Effector memory CD8-positive, alpha-beta T cell (primary cell): ENCODE measurements at places on chromosomes 1 and 21.

GRCh38 chr1:165356876-165357275 lies 361 bp upstream of the LMX1A start:
- DNase-seq, result no peak

GRCh38 chr1:6261615-6261995 lies 707 bp upstream of the GPR153 start:
- DNase-seq, result no peak

- no peak for DNase-seq
Measured at GRCh38 chr21:41438425-41439113, 12.5 kb downstream of the MX1 start.

DNA sequence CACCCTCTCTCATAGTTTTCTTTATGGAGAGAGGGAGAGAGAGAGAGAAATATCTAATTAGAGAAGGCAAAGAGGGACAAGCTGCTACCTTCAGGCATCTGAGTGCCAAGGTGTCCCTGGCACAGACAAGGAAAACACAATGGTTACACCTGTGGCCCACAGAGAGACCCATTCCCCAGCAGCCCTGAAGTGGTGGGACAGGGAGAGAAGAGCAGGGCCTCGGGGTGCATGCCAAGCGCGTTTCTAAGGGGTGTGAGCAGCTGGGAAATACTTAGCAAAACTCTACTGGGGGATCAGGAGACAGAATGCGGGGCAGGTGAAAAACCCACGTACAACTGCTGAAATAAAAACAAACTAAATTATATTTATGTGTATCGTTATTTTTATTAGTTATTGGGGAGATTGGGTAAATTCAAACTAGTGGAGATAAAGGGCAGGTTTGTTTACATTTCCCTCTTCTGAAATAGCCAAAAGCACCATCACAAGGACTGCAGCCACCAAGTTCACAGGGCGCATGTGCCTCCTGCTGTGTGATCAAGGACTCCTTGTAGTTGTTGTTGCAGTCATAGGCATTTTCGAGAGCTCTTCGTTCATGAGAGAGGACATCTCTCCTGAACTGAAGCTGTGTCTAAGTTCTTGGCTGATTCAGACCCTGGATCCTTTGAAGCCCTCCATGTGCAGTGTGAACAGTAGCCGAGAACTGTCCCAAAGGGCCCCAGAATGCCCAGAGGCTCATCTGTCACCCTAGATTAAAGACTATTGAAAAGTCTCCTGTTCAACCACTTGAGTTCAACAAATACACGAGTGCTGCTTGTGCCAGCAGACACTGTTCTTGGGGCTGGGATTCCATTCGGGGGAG lies 737 bp upstream of the SERPINC1 start:
- no peak for DNase-seq

- no peak for DNase-seq
Measured at GRCh38 chr1:99645203-99645602, 710 bp upstream of the PALMD start.

DNA sequence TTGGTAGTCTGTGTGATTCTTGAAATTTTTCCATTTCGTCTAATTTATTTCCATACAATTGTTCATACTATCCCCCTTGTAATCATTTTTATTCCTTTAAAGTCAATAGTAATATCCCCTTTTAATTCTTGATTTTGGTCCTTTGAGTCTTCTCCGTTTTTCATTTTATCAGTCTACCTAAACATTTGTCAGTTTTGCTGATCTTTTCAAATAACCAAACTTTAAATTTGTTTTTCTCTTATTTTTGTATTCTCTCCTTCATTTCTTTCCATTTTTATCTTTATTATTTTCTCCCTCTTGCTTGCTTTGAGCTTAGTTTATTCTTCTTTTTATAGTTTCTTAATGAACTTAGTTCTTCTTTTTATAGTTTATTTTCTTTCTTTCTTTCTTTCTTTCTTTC lies 21.1 kb upstream of the SLAMF1 start:
- no peak for DNase-seq

GRCh38 chr1:69697340-69697739 lies 129.6 kb downstream of the LRRC7 start:
- DNase-seq, result no peak

DNA sequence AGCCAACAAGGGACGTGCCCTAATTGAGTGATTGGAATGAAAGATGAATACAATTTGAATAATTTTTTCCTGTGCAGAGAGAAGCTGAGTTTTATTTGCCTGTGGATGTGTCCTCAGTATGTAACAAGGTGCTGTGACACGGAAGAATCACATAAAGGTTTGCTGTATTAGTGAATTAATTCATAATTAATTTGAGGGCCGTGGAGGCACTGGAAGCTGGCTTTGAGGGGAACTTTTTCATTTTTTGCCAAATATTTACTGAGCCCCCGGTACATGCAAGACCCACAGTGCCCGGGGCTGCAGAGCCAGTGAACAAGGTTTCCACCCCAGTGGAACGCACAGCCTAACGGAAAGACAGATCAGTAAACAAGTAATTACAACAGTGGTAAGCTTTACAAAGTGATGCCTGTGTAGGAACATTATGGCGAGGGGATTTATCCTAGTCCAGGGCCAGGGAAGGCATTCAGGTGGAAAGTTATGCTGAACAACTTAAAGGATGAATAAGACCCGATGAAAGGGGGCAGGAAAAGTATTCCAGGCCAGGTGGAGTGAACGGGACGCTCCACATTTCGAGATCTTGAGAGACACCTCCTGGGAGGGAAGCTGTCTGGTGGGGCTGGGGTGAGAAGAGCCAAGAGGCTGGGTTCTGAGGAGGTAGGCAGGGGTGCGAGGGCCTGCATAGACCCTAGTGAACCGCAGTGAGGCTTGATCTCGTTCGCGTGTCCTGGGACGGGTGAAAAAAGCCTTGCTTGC lies 773 bp upstream of the RCC2 start:
- DNase-seq, result no peak

GRCh38 chr1:7549277-7550161 lies 221.6 kb upstream of the VAMP3 start:
- DNase-seq, result no peak

- DNase-seq, result no peak
Measured at GRCh38 chr1:8109216-8109615, 83.1 kb upstream of the ERRFI1 start.

DNA sequence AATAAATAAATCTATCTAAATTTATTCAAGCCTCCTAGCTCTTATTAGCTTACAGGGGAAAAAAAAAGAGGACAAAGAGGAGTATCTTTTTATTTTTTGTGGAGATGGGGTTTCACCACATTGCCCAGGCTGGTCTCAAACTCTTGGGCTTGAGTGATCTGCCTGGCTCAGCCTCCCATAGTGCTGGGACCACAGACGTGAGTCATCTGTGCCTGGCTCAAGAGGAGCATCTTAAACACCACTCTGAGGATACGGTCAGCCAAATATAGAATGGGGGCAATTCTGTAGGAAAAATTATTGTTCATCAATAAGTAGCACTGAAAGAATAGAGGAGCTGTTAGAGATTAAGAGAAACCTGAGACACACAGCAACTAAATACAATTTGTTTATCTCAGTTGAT lies 24.1 kb downstream of the SLC45A3 start:
- DNase-seq, result no peak

DNA sequence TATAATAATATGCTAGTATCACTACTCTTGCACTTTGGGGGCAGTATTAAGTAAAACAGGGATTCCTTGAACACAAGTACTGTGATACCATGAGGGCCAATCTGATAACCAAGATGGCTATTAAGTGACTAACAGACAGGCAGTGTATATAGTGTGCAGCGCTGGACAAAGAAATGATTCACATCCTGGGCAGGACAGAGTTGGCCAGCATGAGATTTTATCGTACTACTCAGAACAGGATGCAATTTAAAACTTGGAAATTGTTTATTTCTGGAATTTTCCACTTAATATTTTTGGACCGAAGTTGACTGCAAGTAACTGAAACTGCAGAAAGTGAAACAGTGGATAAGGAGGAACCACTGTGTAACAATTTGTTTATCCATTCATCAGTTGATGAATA lies 74.6 kb downstream of the DNTTIP2 start:
- no peak for DNase-seq

DNA sequence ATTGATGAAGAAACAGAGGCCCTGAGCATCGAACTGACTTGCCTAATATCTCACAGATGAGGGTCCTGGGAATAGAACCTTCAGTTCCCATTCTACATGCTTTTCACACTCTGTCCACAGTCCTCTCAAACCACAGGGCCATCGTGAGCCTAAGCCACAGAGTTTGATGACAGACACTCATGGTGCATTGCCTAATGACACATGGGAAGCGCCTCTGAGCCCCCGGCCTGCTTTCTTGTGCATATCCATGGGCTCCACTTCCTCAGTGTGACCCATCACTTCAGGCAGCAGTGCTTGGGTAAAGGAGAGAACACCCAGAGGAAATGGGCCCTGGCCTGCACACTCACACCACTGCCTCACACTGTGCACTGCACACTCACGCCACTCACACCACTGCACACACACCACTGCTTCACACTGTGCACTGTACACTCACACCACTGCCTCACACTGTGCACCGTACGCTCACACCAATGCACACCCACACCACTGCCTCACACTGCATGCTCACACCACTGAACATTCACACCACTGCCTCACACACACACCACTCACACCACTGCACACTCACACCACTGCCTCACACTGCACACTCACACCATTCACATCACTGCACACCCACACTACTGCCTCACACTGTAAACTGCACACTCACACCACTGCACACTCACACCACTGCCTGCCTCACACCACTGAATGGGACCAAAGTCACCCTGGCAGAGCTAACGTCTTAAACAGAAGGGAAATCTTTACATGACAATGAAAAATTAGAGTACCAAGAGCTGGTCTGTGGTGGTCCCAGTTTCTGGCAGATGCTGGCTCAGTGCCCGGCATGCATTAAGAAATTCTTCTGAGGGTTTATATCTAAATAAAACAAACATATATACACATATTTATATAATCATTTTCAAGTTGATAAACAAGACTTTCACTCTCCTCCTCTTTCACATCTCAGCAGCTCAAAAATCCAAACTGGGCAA lies 53.0 kb downstream of the KANK4 start:
- no peak for DNase-seq

DNA sequence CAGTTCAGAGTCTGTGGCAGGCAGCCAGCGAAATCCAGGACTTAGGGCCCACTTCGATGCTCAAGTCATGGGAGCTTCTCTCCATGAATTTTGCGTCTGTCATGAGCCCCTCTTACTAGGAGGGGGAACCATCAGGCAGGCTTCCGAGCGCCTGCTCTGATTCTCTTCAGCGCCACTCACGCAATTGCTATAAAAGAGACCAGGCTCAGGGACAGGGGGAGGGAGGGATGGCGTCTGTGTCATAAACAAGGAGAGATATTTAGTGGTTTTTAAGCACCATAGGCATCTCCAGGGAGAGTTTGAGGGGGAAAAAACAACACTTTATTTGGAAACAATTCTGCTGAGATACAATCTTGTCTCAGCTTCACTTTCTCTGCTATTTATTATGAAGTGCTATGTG lies 60.6 kb downstream of the NAV1 start:
- DNase-seq, result no peak

- DNase-seq, result no peak
Measured at GRCh38 chr1:112636056-112636455, 16.4 kb downstream of the CAPZA1 start.

DNA sequence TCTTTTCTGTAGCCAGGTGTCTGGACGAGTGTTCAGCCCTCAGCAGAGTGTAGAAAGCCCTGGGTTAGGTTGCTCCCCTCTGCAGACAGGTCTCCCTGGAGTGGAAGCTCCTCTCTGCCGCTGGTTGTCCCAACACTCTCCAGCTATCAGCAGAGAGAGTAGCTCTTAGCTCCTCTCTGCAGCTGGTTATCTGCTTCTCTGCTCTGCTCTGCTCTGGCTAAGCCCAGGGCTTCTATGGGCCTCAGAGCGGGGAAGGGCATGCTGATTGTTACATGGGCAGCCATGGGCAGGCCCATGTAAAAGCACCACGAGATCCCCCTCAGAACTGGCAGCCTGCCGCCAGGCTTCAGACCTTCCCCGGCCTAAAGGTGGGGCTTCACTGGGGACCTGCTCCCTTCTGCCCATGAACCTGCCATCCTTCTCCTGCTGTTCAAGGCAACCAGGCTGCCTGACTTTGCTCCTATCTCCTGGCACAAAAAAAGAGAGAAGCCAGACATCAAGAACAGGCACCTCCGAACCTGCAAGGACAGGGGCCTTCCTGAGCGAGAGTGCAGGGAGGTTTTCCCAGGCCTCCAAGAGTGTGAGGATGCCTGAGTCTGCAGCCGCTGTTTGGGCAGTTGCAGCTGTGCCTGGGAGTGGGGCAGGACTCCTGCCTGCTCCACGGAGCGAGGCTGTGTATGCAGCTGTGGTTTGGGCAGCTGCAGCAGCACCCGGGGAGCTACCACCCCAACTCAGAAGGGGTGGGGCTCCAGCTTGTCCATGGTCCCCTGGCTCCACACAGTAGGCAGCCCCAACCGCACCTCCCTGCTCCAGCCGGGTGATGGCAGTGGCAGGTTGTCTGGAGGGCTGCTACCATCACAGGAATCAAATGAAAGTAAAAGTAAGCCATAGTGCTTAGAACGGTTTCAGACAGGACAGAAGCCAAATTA lies 973.7 kb downstream of the LTN1 start:
- DNase-seq, result no peak

GRCh38 chr1:33270808-33271465 lies 14.6 kb downstream of the ZNF362 start:
- no peak for DNase-seq

- DNase-seq, result no peak
Measured at GRCh38 chr21:35050348-35051286, 1.5 kb upstream of the RUNX1 start.

GRCh38 chr21:34131586-34131985 lies 58.2 kb downstream of the MRPS6 start:
- no peak for DNase-seq

DNA sequence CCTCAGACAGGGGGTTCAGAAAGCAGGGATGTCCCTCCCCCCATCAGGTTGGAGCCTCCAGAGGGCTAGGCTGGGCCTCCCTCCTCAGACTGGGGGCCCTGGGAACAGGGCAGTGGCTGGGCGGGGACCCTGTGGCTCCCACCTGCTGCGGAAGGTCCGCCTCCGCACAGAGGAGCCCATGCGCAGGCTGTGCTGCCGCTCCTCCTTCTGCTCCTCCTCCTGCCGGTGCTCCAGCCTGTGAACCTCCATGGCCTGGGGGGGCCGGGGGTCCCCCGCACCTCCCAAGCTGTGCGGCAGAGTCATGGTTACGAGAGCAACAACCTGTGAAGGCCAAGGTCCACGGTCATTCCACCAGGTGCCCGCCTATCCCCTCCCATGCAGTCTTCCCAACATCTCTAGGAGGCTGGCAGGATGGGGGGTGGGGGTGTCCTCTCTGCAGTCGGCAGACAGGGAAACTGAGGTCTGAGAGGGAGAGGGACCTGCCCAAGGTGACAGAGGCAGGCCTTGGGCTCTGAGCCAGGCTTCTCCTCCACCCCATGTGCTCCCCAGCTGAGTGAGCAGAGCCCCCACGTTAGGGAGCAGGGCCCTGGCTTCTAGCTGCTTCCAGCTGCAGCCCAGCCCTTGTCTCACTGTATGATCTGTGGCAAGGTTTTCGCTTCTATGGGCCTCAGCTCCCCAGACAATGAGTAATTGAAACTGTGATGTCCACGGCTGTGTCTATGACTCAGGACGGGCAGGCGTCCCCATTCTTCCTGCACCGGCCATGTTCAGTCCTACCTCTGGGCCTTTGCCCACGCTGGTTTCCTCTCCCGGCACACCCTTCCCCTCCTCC lies 3.4 kb downstream of the MYOM3 start:
- no peak for DNase-seq

- DNase-seq, result no peak
Measured at GRCh38 chr1:10152709-10153284, 57.6 kb upstream of the KIF1B start.
